ENCODE measurements at places on chromosomes 12 and 14. TPM values are rescaled to one million over a fixed set of nuclear protein-coding genes. Genes with fewer than 3 reads are reported as not detected.

ANO6 gene
- 59.1 TPM for total RNA-seq

PARP11 gene
- total RNA-seq: 5.4 TPM

PAPLN gene
- total RNA-seq: 9.5 TPM

B3GNT4 gene
- total RNA-seq: 0.33 TPM

GARIN6 gene
- not detected for total RNA-seq

GLT1D1 gene
- under 0.01 TPM for total RNA-seq

LGR5 gene
- not detected for total RNA-seq

PSMB5 gene
- total RNA-seq: 166 TPM

LMO3 gene
- 0.50 TPM for total RNA-seq

GRCh38 chr12:25759752-25760151 lies 198.7 kb upstream of the RASSF8 start:
- DNase-seq: peak; percentile 60

DNA sequence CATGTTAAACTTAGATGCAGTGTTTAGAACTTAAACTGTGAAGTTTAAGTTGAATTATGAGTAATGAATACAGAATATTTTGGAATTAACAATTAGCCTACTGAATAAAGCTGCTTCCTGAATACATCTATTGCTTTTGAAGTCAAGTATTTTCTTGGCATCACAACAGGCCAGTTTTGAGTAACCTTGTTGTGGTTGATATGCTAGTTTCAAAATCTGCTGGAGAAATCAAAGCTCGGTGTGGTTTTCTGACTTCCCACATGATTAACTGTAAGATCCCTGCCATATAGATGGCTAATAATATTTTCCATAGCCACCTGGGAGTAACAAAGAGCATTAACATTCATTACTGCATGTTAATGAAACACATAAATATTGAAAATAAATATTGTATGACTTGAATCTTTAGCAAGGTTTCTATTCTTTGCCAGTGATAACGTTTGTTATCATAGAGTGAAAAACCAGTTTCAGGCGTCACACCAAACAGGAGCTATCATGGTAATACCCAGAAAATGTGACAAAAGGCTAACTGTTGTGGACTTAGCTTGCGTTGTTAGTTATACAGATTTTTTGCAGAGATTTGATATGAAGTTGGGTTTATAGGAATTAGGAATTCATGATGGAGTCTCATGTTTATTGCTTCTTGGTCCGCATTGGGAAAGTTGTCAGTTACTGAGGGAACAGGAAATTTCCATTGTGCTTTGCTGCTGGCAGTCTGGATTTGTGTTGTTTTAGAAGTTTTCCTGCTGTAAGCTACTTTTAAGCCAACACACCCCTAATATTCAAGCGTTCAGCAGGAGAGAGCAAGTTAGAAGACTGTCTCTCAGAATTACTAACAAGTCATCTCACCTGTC lies 32.1 kb downstream of the PPFIBP1 start:
- peak; percentile 82 for DNase-seq

DNA sequence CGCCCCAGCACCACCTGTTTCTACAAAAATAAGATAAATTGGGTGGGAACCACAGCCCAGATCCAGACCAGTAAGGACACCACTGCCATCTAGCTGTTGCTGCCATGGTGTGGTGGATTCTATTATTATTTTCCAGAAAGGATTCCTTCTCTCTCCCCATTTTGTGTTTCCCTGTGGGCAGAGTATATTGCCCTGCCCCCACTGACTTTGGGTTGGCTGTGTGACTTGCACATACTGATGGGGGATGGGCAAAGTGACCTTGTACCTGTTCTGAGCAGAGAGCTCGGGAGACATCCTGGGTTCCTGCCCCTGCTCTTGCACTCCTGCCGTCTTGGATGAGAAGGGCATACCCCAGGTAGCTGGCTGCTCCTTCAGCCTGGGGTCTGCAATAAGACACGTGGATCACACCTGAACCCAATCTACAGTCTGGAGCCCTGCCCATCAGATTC lies 24.3 kb downstream of the MOAP1 start:
- DNase-seq: no peak

- peak; percentile 57 for DNase-seq
These were observed 8.3 kb downstream of the IKZF4 start for GRCh38 chr12:56029166-56029519.

GRCh38 chr12:12392413-12392812 lies 35.5 kb downstream of the BORCS5 start:
- peak; percentile 36 for DNase-seq

DNA sequence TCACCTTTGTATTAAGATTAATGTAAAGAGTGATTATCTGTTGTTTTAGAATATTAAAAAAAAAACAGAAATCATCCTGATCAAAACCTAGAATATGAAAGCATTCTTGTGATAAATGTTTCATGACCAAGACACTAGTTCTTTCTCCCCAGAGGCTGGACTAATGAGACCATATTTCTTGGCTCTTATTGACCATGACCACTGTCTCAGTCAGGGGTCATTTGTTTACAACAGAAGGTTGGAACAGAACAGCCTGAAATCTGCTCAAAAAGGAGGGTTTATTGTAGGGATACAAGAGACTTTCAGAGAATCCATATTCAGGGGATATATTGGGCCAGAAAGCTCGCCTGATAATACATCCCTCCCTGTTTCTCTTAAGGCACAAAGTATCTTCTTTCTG lies 87.7 kb downstream of the TMEM30B start:
- no peak for DNase-seq

- DNase-seq: peak; percentile 54
These were observed 490 bp downstream of the SOS2 start for GRCh38 chr14:50230701-50231474.

GRCh38 chr12:1777798-1778197 lies 42.6 kb upstream of the LRTM2 start:
- DNase-seq: peak; percentile 88

All from fibroblast of lung (primary cell).